ENCODE measurements at places on chromosomes 7 and 10. TPM values are rescaled to one million over a fixed set of nuclear protein-coding genes. Genes with fewer than 3 reads are reported as not detected.
A peak's percentile ranks its signal among the peaks of the same experiment; 100 is the strongest.

- no peak for DNase-seq
Measured at GRCh38 chr10:44714451-44714850, 196.7 kb upstream of the TMEM72 start.

The BICC1 gene
- total RNA-seq = 15.2 TPM

The CUBN gene
- total RNA-seq = 4.4 TPM

The ADCK2 gene
- total RNA-seq = 21.1 TPM

DNA sequence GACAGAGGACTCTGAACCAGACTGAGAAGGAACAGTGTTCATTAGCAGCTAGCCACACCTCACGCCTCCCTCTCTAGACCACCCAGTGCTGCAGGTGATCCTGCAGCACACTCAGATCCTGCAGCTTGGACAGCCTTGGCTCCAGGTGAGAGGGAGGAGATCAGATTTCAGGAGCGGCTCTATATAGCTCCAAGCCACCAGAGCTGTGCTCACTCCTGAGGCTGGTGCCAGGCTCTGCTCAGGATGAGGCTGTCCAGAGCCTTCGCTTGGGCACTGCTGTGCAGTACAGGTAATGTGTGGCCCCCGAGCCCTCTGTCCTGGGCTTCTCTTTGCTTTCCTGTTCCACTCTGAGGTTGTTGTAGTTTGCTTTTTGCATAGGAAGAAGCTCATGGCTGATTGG lies 42.4 kb downstream of the C10orf120 start:
- DNase-seq = no peak

GRCh38 chr10:29496341-29497162 lies 138.2 kb downstream of the SVIL start:
- DNase-seq = peak; percentile 62

DNA sequence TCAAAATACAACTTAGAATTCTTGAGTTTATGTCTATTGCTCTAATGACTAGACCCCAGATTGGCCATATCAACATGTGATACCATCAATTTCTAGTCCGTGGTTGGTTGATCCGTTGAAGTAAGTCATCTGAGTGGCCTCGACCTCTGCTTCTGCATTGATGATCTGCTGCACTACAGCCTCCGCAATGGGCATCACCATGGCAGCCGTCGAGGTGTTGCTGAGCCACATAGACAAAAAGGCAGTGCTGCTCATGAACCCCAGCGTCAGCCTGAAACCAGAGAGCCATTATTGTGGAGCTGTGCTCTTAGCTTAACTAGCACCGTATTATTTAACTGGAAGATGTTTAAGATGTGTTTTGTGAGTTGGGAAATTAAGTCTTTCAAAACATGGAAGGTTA lies 30.7 kb downstream of the SLC13A1 start:
- DNase-seq = no peak

The PON3 gene
- total RNA-seq = 3.9 TPM

The PDGFA gene
- total RNA-seq = 31.2 TPM

DNA sequence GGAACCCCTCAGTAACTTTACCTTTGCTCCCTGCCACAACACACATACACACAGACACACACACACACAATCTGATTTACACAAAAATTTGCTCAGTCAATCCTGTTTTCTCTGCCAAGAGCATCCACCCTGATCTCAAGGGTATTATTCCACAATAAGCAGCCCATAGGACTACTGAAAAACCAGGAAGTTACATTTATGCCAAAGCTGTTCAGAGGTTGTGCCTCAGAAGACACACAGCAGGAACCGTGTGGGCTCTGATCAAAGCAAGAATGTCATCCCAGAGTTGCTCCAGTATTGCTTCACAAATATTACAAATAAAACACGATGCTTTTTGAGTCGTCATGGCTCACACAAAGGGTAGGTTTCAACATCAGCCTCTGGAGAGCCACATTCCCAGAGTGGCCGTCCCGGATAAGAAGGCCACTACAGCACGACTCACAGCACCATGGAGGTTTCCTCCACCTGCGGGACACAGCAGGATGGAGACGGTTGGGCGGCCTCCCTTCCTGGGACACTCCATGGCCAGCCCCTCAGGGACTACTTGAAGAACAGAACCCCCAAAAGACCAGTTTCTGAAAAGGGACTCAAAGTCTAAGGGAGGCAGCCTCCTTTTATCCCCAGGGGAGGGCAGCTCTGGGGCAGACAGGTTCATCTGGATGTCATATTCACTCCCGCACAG lies 1.6 kb downstream of the AIFM2 start:
- no peak for DNase-seq

The C10orf90 gene
- total RNA-seq = not detected

The IL2RA gene
- not detected for total RNA-seq

- DNase-seq = no peak
Measured at GRCh38 chr7:33901847-33902246, 3.5 kb upstream of the BMPER start.

GRCh38 chr7:126778101-126778500 lies 474.6 kb downstream of the GRM8 start:
- no peak for DNase-seq

The SNCG gene
- 36.6 TPM for total RNA-seq

The HOXA11 gene
- total RNA-seq = 9.8 TPM

DNA sequence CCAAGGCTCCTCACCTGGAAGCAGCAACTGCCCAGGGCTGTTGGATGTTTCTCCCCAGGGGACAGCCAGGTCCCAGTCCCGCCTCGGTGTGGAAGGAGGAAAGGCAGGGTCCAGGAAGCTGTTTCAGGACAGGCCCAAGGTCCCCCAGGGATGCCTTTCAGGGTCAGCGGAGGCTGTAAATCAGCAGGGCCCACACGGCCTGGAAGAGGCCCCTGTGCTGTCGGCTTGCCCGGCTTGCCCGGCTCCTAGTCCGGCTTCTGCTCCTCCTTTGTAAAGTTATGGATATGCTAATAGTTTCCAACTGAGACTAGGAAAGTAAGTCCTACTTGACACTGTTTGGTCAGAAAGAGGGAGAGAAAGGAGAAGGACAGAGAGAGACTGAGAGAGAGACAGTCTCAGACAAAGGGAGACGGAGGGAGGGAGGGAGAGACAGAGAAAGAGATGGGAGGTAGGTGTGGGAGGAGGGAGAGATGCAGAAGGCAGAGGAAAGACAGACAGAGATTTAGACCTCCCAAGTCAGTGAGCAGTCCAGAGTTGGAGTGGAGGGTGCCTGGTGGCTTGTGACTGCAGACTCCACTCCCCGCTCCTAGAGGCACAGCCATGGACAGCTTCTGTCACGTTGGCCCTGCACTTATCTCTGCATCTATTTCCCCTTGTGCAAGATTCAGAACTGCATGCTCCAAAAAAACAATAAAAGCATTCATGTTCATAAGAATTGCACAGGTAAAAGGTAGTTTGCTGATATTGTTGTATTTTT lies 10.5 kb downstream of the IKZF1 start:
- no peak for DNase-seq

GRCh38 chr7:42235741-42236161 lies 1.3 kb downstream of the GLI3 start:
- no peak for DNase-seq

- no peak for DNase-seq
Measured at GRCh38 chr7:17532861-17533404, 234.5 kb downstream of the AHR start.

DNA sequence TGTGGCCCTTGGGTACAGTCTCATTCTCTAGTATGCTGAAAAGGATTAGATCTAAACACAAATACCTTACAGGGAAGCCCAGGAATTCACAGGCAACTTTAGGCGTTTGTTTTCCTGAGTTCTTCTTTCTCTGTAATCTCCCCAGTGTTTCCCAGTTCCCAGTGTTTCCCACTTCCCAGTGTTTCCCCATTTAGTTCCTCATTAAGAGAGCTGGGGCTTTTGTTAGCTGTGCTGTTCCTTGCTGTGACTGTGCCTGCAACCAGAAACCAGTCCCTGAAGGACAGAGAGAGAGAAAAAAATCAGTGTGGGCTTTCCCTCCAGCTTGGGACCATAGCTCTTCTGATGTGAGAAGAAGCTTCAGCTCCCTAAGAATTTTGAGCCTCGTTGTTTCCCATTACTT lies 802.9 kb upstream of the COBL start:
- DNase-seq = no peak

DNA sequence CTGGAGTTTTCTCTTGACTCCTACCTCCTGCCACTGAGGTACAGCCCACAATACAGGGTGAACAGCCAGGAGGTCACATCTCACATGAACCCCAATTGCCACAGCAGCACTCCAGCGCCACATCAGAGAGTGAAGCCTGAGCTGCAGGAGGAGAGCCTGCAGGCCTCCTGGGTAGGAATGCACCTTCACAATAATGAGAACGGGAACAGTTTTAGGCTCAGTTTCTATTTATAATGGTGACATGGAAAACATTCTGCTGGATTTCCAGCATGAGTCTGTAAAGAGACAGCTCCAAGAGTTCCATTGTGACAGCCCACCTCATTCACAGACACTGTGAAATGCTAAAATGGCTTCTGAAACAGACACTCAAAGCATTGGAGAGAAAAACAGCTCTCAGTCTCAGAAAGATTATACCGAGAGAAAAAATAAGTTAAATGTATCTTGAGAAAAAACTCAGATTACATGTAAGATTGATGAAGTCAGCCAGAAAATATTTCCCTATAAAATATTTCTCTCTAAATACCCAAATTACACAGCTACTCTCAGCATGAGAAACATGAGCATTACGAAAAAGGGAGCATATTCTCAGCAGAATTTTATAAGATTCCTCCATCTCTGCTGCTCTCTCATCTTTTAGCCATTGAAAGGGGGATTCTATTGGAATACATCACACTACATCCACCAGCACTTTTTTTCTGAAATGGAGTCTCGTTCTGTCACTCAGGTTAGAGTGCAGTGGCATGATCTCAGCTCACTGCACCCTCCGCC lies 11.3 kb downstream of the ZNF680 start:
- no peak for DNase-seq

The CCL24 gene
- not detected for total RNA-seq

DNA sequence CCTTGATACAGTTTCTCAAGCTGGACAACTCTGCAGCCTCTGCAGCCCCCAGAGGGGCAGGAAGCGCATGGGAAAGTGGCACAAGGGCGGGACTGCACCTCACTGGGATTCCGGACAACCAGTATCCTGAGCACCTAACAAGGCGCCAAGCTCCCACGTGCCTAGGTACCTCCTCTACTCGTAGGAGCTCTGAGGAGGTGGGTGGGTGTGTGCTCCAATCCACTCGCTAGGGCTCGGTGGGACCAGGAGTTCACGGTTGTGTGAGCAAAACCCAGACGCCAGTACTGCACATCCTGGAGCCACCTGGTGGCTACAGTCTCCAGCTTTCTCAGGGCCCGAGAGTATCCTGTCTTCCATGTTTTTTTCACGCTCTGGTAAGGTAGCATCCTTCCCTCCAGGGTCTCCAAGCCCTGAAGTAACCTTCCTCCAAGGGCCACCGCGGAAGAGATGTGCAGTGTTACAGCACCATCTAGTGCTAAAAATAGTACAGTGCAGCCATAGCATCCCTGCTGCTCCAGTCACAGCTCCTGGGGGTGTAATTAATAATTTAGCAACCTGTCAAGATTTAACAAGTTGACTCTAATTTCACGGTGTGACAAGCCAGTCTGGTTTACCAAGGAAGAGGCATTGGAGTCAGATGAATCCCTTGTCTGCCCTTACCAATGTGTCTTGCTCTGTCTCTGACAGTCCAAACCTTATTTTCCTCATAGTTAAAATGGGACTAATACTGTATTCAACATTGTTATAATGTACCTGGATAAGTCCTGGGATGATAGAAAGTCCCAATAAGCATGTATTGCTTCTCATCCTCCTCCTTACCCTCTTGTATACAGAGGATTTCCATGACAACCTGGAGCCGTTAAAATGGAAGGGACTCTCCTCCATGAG lies 70.4 kb downstream of the HERPUD2 start:
- DNase-seq = no peak

The PCLO gene
- 10.8 TPM for total RNA-seq

DNA sequence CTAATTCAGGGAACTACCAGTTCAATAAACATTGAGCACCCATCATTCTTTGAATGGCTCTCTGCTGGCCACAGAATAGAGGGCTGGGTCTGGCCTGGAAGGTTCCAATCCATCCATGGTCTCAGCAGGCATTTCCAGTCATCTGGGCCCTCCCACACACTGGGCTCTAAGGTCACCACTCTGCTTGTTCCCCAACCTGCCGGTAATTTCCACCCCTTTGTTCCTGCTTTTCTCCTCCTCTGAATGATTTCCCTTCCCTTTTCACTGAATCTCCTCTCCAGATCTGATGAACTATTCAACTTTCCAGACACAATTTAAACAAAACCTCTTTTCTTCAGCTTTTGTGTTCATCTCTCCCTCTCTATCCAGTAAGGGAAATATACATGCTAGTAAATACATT lies 2.6 kb downstream of the BZW2 start:
- DNase-seq = no peak

DNA sequence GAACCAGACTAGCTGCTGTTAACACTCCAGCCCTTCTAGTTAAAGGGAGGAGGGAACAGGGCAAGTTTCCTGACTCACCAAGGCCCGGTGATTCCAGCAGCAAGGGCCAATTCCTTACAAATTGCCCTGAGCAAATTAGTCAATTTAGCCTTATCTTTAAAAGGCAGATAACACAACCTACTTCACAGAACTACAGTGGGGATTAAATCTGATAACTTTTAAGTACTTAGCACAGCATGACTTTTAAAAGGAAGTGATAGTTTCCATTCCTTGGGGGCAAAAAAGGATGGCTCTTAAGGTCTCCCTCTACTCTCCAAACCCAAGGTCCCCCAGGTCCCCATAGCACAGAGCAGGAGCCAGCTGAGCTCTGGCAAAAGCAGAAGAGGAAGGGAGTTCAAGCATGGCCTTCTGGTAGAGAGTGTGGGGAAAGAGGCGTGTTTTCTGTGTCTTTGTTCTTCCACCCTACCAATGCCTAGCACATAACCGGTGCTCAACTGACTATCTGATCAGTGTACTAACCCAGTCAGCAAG lies 4.0 kb downstream of the CDCA7L start:
- DNase-seq = no peak

The OR2A42 gene
- not detected for total RNA-seq

GRCh38 chr7:134850066-134850465 lies 70.6 kb downstream of the CALD1 start:
- no peak for DNase-seq

GRCh38 chr7:100678291-100678984 lies 4.9 kb downstream of the GNB2 start:
- no peak for DNase-seq

- no peak for DNase-seq
Measured at GRCh38 chr7:158682456-158682855, 22.1 kb downstream of the NCAPG2 start.

GRCh38 chr7:7732621-7733281 lies 14.3 kb upstream of the RPA3 start:
- no peak for DNase-seq

The CFAP70 gene
- 1.5 TPM for total RNA-seq

DNA sequence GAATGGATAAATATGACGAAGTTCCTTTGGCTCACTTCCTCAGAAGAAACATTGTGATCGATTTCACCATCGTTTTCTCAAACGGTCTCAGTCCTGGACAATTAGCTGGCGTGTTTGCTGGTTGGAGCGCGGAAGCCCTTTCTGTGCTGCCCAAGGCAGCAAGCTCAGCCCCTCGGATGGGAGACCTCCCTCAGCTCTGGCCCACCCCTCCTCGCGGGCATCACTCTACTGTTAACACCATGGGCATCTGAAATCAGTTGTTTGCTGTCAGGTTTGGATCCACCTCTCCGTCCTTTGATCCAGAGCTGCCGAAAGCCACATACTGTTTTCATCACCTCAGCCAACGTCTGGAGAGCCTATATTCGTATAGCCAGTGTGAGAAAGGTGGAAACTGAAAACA lies 68.2 kb downstream of the C10orf143 start:
- DNase-seq = no peak

All from vagina (tissue), 2 donors.